ENCODE measurements at places on chromosomes 1 and 21.

GRCh38 chr1:43239484-43239883, 30.3 kb upstream of the TMEM125 start:
- no peak for DNase-seq

DNA sequence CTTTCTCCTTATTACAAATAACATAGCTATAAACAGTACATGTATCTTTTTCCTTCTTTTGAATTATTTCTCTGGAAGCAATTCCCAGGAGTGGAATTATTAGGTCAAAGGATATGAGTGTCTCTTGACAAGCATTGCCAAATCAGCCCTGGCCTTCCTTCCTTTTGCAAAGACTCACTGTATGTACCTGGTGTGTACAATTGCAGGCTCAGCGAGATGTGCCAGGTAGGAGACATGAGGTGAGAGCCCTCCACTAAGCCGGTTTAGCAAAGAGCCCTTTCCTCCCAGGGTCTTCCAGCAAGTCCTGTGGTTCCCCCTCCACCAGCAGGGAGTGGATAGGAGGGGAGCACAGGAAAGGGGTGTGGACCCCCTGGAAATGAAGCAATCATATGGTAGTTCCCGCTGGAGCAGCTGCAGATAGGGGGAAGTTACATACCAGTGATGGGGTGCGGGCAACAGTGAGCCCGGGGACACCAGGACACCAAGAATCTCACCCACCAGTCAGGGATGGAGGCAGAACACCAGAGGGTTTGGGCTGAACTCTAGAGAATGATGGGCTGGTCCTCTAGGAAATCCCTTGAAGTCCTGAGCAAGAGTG, 18.3 kb downstream of the RCSD1 start:
- DNase-seq, result no peak

DNA sequence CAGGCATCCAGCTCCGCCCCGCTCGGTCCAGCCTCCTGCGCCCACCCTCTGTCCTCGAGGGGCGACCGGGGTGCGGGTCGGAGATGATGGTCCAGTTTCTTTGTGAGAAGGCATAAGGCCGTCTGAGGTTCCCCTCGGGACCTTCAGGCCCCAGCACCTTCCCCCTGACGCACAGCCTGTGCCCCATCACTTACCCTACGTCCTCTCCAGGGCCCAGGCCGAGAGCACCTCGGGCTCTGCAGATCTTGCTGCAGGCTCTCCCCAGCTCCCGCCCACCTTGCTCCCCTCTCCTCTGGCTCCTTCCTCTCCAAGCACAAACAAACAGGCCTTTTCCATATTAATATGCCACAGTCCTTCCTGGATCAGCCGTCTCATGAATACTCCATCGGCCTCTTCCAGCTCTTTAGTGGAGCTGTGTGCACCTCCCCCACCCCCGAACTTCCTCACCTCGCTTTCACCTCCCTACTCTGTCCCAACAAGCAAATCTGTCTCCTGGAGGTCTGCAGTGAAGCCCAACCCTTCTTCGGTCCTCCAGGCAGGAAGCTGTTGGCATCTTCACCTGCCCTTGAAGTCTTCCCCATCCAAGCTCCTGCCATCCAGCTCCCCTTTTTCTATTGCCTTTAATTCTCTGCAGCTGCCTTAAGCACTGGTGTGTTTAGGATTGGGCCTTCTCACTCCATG, 448 bp upstream of the COL9A2 start:
- DNase-seq, result no peak

DNA sequence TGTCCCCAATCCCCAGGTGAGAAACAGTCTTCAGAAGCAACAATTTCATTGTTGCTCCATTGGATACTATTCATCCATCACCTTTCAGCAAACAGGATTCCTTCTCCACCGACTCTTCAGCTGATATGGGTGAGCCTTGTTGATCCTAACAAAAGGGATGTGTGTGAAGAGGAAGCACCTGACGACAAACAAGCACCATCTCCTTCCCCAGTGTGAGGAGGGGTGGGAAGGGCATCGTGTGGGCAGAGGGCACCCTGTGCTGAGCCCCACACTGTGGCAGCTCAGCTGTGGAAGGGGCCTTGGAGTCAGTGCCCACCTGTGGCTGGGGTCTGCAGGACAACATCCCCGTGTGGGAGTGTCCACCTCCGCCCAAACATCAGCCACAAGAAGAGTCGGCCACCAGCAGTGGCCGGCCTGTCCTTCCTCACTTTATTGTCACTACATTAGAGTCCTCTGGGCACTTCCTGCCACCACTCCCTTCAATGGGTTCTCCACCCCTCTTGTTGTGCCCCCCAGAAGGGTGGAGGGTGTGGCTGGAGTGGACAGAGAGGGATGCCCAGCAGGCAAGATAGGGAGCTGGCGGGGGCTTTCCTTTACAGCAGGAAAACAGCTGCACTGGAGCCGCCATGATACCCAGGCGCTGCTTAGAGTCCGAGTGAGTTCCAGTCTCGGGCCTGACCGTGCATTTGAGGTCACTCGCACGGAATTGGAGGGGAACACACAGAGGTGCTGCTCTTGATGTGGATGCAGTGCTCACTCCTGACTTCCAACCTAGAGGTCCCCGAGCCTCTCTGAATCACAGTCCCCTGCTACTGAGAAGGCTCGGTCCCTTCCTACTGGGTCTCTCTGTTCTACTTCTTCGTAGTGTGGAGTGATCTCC, 40.9 kb downstream of the VPS26C start:
- no peak for DNase-seq

DNA sequence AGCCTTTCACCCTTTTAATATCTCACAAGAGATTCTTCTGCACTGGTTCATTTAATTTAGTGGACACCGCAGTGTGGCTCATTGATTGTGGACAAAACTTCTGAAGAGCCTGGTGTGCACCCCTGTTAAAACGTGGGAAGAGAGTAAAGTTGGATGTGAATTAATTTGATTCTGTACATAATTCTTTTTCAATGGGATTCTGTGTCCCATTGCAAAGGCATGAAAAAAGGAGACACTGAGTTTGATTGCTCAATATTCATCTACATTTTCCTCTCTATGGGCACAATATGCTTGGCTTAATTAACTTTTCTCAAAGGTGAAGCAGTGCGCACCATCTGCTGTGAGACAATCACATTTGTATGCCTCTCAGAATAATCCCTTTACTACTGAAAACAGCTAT, 95.1 kb downstream of the BARHL2 start:
- DNase-seq, result no peak

- no peak for DNase-seq
Observed at GRCh38 chr1:179322557-179322956, 29.0 kb downstream of the SOAT1 start.

DNA sequence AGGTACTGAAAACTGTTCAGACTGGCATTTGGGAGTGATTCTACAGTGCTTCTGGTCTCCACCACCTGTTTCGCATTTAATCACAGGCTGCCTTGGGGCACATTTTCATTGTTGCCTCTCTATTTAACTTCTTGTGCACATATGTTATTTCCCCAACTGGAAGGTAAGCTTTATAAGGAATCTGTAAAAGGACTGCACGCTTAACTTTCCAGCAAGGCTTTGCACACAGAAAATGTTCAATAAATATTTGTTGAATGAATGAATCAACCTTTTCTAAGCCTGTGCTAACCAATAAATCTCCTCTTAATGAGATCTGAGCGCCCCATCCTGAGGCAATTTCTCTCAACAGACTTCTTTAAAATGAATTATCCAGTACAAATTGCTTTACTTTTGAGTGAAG, 84.3 kb upstream of the ARHGAP29 start:
- DNase-seq, result no peak

GRCh38 chr1:68780919-68781318, 284.0 kb upstream of the DEPDC1 start:
- no peak for DNase-seq

DNA sequence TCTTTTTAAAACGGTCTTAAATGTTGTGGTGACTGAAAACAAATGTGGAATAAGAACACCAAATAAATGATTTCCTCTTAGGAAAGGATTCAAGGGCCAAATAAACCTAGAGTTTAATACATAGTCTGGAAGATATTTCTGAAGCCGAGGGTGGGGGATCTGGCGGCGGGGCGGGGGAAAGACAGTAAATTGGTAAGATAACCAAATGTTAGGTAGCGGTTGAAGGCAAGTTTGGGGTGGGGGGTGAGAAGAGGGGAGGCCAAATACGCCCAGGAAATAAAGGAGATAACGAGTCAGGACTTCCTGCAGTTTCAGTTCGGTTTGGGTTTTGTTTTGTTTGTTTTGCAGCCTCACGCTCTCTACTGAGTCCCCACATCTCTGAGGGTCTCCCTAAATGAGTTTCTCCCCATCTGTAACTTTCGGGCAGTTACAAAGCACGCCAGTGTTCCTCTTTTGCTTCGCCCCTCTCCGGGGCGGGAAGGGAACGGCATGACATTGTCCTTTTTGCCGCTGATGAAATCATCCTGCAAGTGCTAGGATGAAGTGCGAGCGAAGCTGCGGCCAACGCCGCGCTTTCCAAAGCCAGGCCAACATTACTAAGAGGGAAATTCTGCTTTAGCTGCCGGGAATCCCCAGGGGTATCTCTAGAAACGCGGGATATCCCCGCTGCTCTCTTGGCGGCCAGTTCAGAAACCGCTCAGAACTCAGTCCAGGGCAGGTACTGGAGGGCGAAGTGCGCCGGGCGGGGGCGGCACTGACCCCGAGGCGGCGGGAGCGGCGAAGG, 844 bp downstream of the NIBAN1 start:
- DNase-seq, result no peak

- DNase-seq, result no peak
Observed at GRCh38 chr1:12294076-12294475, 64.2 kb downstream of the VPS13D start.

- DNase-seq, result no peak
Observed at GRCh38 chr21:14825514-14825974, 239.3 kb downstream of the NRIP1 start.

DNA sequence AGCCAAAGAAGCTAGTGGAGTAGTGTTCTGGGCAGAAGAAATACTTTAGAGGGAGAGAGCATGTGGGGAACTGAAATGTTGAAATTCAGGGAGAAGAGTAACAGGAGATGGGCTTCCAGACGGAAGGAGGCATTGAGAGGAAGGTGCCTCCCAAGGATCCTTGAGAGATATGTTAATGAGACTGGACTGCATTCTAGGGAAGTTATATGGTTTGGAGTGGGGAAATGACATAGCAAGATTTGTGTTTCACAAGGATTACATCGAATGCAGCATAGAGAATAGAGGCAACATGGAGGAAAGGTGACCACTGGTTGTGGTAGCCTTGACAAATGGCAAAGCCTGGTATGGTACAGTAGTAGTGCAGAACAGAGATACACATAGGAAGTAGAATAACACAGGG, 160.5 kb upstream of the HMCN1 start:
- no peak for DNase-seq

GRCh38 chr21:46172863-46173528, 11.3 kb downstream of the SPATC1L start:
- DNase-seq, result no peak

GRCh38 chr1:28258628-28259251, 578 bp upstream of the SESN2 start:
- no peak for DNase-seq

DNA sequence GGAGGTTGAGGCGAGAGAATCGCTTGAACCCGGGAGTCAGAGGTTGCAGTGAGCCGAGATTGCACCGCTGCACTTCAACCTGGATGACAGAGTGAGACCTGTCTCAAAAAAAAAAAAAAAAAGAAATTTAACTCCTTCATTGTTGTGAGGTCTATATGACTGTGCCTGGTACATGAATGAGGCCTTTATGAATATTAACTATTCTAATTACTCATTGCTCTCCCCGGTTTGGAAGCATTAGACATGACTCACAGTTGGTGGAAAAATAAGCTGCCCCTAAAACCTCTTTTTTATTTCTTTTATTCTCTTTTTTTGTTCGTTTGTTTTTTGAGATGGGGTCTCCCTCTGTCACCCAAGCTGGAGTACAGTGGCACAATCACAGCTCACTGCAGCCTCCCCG, 3.3 kb downstream of the NPPB start:
- no peak for DNase-seq

DNA sequence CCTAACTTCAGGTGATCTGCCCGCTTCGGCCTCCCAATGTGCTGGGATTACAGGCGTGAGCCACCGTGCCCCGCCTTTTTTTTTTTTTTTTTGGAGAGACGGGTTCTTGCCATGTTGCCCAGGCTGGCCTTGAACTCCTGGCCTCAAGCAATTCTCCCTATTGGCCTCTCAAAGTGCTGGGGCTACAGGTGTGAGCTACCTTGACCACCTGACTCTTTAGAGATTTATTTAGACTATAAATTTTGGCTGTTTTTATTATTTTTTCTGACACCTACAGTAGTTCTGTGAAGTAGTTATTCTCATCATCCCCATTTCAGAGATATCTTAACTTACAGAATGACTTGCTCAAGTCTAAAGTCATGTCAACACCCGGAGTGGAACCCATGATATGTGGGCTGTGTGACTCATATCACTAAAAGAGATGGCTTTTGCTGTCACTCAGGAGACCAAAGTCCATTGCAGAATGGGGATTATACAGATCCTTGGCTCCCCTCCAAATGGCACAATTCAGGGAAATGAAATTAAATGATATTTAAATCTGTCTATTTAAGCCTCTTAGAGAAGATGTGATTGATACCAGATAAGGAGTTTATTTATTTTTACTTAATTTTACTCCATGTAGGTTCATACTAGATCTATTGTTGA, 93.2 kb downstream of the CTH start:
- no peak for DNase-seq

GRCh38 chr1:74791491-74791890, 58.5 kb downstream of the TYW3 start:
- DNase-seq, result no peak

- DNase-seq, result no peak
Observed at GRCh38 chr1:201420608-201421002, 925 bp downstream of the TNNI1 start.

GRCh38 chr21:46500224-46500861, 41.7 kb downstream of the DIP2A start:
- no peak for DNase-seq

DNA sequence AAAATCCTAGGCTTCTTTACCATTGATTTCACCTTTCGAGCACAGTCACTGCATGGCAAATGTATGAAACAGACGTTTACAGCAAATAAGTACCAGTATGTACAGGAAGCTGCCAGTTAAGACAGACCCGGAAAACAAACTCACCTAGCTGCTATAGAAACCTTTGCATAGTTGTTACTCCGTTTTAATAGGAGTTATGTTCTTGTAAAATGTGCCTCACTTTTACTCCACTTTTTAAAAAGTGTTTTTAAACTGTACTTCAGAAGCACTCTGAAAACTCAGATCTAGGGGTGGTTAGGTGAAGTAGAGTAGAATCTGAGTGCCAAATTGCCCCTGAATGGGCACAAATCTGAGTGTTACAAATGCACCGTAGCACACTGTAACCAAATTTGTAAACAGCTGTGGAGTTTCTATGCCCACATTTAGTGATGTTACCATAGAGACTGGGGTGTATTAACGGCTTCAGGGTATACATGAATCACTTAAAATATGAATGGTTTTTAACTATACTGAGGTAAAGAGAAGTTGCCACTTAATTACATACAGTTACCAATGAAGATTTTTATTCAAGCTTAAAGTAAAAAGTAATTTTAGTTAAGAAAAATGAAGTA, 30.7 kb downstream of the CNIH4 start:
- DNase-seq, result no peak

- no peak for DNase-seq
Observed at GRCh38 chr1:4428711-4429110, 225.7 kb upstream of the AJAP1 start.

GRCh38 chr1:10829067-10829818, 32.8 kb upstream of the CASZ1 start:
- no peak for DNase-seq

GRCh38 chr1:185478877-185479276, 161.8 kb upstream of the IVNS1ABP start:
- DNase-seq, result no peak

- no peak for DNase-seq
Observed at GRCh38 chr1:56056438-56057287, 522.7 kb downstream of the PLPP3 start.

All from NCI-H1436 treated with DMSO at 0.1 percent for 48 hours (cell line).